Activated naive CD8-positive, alpha-beta T cell treated with anti-CD3 and anti-CD28 coated beads, Interleukin-2, amount 50 U/mL, for 24 hours (primary cell): ENCODE measurements at places on chromosomes 5 and 9.

DNA sequence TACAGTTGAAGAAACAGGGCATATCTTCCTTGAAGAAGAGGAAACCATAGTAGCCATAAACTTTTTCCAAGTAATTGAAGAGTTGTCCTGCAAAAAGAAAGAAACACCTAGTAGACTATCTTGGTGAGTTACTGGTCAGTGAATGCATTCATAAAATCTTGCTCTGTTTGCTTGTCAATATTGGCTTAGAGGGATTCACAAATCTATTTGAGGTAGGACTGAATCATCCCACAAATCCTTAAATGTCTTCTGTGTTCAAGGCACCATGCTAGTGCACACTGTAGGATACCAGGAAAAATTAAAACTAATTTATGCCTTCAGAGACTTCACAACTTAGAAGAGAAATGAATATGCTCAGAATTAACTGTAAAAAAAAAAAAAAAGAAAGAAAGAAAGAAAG lies 57.6 kb downstream of the GRAMD2B start:
- DNase-seq = no peak

DNA sequence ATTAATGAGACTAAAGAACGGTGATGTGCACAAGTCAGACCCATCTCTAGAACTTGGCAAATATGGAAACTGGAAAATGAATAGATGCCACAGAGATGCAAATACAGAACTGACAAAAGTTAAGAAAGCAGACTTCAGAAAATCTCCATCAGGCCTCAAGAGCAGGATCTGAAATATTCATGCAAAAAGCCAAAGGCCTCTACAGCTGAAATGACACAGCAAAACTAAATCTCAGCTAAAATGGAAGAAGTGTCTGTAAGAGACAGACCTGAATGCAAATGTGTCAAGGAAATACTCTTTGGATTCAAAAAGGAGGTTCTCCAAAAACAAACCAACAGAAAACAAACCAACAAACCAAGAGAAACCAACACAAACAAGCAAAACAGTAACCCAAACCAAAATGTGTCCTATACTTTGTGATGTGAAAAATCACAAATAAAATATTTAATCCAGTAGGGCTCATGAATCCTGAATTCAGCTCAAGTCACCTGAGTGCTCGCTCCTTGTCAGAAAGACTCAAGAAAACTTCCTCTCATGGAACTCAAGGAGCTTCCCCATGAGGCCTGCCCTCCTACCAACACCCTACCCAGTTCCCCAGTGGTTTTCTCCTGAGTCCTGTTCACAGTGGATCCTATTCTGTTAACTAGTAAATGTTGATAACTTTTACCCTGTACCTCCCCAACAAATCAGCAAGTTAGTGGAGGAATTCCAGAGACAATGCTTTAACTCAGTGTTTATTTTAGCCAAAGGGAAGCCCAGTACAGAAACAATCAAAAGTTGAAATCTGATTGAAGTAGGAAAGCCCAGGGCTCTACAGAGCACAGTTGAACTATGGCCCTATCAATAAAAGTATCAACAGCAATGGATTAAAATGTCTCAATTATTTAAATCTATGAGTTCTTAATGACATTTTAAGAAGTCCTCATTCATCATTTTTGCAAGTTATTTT lies 14.6 kb downstream of the MRPS27 start:
- no peak for DNase-seq

- DNase-seq = no peak
Observed at GRCh38 chr5:90956511-90957097, 398.0 kb downstream of the ADGRV1 start.

- DNase-seq = no peak
Observed at GRCh38 chr9:93701494-93702218, 125.3 kb downstream of the PHF2 start.

DNA sequence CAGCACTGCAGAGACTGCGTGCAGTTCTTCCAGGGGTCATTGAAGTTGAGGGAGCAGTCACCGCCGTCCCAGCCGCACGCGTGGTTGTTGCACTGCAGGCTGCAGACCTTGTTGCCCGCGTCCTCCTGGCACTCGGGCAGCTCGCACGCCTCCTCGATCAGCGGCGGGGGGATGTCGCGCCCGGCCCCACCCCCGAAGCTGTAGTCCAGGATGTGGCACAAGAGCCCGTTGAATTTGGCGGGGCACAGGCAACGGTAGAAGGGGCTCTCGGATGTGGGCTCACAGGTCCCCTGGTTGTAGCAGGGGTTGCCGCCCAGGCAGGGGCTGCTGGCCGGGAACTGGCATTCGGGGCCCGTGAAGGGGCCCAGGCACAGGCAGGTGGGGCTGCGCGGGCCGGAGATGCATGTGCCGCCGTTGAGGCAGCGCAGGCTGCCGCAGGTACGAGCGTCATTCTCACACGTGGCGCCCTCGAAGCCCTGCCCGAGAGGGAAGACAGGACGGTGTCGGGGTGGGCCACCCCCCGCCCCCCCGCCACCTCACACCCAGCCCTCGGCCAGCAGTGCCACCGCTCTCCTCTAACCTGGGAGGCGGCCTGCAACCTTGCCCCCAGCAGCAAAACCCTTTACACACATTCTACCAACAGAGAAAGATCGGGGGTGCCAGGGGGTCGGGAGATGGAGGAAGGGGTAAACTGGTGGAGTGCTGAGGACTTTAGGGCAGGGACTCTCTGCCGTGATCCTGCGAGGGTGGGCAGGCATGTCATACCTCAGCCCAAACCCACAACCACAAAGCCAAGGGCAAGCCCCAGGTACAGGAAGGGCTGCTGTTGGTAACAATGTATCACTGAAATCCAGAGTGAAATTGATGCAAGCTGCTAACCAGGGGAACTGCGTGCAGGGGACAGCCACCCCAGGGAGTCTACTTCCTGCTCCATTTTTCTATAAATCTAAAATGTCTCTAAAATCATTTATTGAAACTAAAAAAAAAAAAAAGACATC lies 22.9 kb upstream of the SEC16A start:
- no peak for DNase-seq

DNA sequence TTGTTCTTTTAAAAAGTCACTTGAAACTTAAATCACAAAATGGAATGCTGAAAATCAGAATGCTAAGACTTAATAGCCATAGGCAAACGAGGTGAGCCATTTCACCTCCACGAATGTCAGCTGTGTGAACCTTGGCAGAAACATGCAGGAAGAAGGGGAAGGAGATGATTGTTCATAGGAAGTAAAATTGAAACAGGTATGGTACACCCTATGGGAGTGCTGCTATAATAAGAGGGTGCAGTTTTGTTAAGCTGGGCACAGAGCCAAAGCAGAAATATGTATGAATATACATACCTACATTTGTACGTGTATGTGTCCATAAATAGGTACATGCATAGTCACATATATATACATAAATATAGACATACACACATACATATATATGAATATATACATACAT lies 51.0 kb upstream of the SPINK5 start:
- no peak for DNase-seq

- no peak for DNase-seq
Observed at GRCh38 chr5:2776337-2777302, 25.1 kb upstream of the IRX2 start.
